ENCODE measurements at places on chromosomes 16 and 17.

DNA sequence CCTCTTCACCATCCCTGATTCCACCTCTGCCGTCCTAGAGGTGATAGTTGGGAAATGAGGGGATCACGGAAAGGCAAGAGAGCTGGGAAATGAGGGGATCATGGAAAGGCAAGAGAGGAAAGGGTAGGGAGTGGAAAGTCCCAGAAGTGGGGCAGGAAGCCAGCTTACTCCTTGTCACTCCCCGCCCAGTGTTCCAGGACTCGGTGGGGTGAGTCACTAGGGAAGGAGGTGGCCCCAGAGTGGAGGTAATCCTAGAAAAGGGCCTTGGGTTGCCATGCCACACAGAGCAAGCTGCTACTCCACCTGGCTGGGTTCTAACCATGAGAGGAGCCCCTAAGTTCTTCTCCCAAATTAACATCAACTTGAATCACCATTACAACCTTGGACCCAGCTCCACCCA lies 14.8 kb downstream of the ALOXE3 start:
- DNase-seq, result no peak

GRCh38 chr17:40306395-40306794 lies 2.6 kb upstream of the RARA start:
- DNase-seq, result no peak

GRCh38 chr16:84036982-84037425 lies 5.6 kb downstream of the SLC38A8 start:
- DNase-seq, result no peak

DNA sequence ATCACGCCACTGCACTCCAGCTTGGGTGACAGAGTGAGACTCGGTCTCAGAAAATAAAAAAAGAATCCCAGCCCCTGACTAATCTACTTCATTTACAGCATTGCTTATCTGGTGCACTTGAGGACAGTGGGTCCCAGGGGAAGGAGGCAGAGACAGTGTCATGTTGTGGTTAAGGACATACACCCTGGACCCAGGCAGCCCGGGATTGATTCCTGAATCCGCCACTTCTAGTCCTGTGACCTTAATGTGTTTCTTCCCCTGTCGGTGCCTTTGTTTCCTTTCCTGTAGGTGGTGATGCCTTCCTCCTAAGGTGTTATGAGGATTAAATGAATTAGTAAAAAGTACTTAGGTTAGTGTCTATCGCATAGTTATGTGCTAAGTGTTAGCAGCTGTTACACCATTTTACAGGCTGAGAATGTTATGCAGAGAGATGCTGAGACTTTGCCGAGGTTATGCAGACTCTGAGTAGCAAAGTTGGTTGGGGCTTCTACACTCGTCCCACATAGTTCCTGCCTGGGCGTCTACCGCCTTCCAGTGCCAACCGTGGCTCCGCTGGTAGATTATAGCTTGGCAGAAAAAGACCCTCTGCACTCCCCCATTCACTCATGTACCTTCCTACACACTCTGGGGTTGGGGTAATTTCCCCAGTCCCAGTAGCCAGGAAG lies 74.8 kb downstream of the RAB11FIP4 start:
- DNase-seq, result no peak

- no peak for DNase-seq
These were observed 119.5 kb downstream of the PMP22 start for GRCh38 chr17:15145621-15146020.

GRCh38 chr17:18300725-18301480 lies 13.9 kb downstream of the TOP3A start:
- DNase-seq, result no peak

DNA sequence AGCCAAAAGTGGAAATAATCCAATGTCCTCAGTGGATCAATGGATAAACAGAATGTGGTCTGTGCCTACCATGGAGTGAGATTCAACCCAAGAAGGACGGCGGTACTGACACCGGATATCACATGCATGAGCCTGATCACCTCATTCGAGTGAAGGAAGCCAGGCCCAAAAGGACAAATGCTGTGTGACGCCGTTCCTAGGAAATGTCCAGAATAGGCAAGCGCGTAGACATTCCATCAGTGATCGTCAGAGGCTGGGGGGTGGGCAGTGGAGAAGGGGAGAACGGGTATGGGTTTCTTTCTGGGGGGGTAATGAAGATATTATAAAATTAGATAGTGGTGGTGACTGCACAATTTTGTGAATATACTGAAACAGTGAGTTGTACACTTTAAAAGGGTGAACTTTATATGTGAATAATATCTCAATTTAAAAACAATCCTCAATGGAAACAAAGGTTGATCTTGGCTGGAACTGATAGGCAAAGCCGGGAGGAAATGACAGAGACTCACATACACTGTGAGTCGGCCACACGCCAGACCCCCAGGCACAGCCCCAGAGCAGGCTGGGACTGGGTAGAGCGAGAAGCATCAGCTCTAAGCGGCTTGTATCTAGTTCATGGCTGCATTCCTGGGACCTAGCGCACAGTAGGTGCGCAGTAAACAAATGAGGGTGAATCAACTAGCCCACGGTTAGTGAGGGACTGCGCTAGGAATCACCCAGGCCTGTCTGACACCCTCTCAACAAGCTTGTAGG lies 3.5 kb downstream of the DBNDD1 start:
- no peak for DNase-seq

DNA sequence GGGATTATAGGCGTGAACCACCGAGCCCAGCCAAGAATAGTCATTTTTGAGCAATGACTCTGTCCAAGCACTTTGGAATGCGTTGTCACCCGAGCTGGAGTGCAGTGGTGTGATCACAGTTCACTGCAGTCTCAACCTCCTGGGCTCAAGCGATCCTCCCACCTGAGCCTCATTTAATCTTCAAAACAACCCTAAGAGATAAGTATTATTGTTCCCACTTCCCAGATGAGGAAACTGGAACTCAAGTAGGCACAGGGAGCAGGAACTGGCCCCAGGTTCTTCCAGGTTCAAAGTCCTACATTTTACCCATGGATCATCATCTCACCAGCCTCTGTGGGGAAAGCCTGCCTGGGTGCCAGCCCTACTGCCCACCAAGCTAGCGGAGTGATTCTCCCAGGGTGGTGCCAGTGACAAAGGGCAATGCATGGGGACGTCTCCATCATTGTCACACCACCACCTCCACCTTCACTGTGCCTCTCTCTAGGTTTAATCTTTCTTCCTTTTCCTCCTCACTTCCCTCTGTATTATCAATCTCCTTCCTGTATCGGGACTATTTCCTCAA lies 11.3 kb upstream of the RNF157 start:
- DNase-seq, result no peak

DNA sequence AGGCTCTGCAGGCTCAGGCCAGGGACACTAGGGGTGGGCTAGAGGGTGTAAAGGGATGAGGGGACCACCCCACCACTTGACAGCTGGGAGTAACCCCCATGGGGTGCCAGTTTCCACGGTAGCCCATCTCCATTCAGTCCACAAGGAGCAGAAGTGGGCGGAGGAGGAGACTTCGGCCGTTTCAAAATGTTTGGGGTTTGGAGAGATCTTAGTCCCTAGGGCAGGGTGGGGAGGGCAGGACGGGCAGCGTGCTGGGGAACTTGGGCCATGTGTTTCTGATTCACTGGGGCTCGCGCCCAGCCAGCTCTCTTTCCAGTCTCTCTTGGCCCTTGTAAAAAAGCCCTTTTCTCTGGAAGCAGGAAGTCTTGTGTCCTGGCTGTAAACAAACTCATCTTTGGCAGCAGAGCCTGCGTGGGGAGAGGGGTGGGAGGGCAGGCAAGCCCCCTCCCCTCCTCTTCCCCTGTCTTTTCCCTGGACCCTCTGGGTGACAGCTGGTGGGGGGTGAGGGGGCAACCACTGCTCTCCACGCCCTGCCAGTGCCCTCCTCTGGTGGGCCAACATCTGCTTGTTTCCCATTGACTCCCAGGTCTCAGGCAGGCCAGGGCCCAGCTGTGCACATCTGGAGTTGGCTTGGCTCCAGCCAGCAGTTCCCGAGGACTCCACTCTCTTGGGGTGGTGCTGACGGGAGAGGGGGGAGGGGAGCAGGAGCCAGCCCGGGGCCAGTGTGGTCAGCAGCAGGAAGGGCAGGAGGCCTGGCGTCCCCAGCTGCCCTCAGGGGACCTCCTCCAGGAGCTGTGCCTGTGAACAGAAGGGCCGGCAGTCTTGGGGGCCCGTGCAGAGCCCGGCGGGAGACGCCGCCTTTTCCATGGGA lies 8.1 kb downstream of the CYGB start:
- peak; percentile 80 for DNase-seq

GRCh38 chr17:50213026-50214022 lies 11.9 kb upstream of the COL1A1 start:
- DNase-seq, result no peak

DNA sequence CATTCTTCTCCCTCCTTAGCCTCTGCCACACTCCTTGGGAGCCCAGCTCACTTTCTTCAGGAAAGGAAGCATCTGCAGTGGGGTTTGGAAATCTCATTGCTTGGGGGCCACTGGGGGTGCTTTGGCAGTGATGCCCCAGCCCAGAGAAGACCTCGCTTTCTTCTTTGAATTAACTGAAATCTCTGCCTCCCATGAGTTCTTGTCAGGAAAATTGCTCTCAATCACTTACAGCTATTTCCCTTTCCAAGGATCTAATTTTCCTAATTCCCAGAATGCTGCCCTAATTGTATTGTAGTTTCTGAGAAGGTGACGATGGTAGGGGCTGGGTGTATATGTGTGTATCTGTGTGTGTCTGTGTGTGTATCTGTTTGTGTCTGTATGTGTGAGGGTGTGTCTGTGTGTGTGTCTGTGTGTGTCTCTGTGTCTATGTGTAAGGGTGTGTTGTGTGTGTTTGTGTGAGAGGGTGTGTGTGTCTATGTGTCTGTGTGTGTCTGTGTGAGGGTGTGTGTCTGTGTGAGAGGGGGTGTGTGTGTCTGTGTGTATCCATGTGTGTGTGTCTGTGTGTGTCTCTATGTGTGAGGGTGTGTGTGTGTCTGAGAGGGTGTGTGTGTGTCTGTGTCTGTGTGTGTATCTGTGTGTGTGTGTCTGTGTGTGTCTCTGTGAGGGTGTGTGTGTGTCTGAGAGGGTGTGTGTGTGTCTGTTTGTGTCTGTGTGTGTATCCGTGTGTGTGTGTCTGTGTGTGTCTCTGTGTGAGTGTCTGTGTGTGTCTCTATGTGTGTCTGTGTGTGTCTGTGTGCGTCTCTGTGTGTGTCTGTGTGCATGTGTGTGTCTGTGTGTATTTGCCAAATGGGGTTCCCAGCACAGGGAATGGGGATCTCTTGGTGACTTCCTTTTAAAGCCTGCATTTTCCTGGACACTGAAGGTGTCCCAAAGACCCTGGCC lies 83.5 kb upstream of the DNAJA2 start:
- DNase-seq, result no peak

GRCh38 chr17:18944646-18945045 lies 7.3 kb upstream of the SLC5A10 start:
- no peak for DNase-seq

DNA sequence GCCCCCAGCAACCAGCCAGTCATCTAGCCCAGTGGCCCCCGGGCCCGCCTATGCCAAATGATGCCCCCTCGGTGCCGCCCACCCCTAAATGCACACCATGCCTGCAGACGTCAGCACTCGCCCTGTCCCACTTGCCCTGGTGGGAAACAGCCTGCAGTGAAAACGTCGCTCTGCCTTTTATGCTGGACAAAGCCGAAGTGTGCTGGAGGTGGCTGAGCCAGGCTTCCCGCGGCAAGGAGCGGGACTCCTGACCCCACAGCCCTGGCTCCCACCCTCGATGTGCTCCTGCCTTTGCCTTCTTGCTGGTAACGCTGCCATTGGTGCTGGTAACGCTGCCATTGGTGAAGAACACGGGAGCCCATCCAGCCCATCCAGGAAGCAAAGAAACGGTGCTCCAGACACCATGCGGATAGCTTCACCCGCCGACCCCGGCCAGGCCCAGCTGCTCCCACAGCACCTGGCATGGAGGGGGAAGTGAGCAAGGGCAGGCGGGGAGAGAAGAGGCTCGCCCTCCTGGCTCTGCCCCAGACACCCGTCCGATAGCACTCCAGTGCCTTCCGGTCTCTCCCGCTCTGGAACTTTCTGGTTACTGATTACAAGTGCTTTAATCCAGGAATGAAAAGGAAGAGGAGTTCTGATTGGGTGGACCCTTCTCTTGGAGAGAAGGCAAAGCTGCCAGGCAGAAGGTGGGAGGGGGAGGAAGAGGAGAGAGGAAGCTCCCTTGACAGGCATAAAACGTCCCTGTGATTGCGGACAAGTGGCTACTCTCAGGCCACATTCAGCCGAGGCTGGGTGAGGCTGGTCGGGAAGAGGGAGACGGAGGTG lies 4.0 kb upstream of the BAIAP2 start:
- DNase-seq, result no peak

Measured in anterior cingulate cortex (tissue), 58 donors.